Activated T-helper 1 cell treated with anti-CD3 and anti-CD28 coated beads, Interleukin-2, amount 50 U/mL, for 16 hours (primary cell): ENCODE measurements at places on chromosomes 16 and 17.

- DNase-seq, result no peak
These were observed 14.4 kb downstream of the MMP15 start for GRCh38 chr16:58039829-58040495.

GRCh38 chr16:52547834-52548215 lies 882 bp upstream of the TOX3 start:
- no peak for DNase-seq

DNA sequence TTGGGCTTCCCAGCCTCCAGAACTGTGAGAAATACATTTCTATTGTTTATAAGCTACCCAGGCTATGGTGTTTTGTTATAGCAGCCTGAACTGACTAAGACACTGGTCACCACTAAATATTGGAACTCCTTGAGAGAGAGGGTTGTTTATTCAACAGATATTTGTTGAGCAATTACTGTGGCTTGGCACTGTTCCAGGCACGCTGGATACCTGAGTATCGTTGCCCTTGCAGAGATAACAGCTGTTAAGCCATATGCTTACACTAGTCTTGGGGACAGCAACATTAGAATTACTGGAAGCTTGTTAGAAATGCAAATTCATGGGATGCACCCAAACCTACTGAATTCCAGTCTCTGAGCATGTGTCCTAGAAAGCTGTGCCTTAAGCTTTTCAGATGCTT lies 230.7 kb downstream of the HS3ST4 start:
- DNase-seq, result no peak

- DNase-seq, result no peak
These were observed 9.2 kb upstream of the SNN start for GRCh38 chr16:11658896-11659708.

- DNase-seq, result no peak
These were observed 222.1 kb downstream of the SOX9 start for GRCh38 chr17:72342627-72343527.

DNA sequence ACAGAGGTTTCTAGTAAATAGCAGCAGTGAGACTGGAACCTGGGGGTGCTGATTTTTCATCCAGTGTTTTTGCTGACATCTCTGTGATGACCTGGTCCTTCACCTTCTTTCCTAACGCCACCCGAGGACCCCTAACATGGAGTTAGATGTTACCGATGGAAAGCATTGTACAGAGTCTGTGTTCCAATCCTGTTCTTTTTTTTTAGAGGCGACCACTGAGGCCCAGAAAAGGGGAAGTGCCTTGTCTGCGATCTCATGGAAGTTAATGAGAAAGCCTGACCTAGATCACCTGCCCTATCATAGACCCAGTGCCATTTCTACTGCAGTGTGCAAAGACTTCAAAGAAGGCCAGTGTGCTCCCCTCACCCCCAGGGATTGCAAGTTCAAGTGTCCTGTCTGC lies 362.5 kb downstream of the CA10 start:
- no peak for DNase-seq

DNA sequence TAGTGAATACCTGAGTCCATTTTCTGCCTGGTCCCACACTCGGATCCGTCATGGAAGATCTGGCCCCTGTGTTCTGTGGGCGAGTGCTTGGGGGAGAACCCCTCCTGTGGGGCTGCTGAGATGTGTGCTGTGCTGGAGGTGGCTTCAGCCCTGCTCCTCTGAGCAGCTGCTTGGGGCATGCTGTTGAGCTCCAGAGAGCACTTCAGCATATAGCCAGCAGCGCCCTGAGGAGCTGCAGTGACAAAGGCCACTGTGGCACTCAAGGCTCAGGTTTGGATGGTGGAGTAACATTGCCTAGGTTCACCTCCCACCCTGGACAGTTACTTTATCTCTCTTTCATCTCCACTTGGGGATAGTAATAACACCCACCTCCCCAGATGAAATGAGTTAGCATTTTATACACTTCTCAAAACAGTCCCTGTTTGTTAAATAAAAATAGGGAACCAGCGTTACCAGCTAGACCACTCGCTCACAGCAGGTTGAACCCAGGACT lies 75.3 kb downstream of the KSR1 start:
- DNase-seq, result no peak

DNA sequence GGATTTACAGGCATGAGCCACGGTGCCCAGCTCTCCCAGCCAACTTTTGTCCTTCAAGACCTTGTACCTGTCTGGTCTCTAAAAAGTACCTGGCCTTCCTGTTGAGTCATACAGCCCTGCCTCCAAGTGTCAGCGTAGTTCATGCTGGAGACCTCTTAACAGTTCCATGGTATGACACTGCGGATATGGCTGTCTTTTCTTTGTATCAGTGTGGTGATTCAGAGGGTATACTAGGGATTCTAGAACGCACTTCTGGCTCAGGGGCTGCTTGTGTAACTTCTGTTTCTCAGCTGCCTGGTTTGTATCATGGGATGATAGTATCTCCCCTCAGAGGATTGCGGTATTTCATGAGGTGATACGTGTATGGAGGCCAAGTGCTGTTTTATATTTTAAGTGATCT lies 2.0 kb upstream of the TMEM11 start:
- DNase-seq, result no peak

GRCh38 chr17:81734405-81735263 lies 22.6 kb downstream of the SLC25A10 start:
- no peak for DNase-seq

DNA sequence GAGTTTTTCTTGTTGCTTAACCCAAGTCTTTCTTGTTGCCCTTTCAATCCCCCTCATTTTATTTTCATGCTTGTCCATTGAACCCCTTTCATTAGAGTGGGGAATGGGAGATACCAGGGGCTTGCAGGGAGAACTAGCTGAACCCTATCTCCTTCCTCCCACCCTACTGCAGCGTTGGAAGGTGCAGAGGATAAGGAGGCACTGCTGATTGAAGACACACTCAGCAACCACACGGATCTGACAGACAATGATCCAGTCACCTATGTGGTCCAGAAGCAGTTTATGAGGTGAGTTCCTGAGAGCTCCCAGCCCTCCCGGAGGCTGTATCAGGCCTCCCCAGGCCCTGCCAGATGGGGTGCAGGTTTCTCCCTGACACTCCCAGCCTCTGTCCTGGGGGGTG lies 32.5 kb downstream of the ANKRD40 start:
- no peak for DNase-seq

- DNase-seq, result no peak
These were observed 17.1 kb downstream of the STX4 start for GRCh38 chr16:31050280-31051030.

- no peak for DNase-seq
These were observed 43.9 kb downstream of the NKD1 start for GRCh38 chr16:50591800-50592771.

- no peak for DNase-seq
These were observed 266.6 kb downstream of the XYLT1 start for GRCh38 chr16:17204206-17204605.

GRCh38 chr17:8753976-8754440 lies 4.3 kb downstream of the SPDYE4 start:
- DNase-seq, result no peak

DNA sequence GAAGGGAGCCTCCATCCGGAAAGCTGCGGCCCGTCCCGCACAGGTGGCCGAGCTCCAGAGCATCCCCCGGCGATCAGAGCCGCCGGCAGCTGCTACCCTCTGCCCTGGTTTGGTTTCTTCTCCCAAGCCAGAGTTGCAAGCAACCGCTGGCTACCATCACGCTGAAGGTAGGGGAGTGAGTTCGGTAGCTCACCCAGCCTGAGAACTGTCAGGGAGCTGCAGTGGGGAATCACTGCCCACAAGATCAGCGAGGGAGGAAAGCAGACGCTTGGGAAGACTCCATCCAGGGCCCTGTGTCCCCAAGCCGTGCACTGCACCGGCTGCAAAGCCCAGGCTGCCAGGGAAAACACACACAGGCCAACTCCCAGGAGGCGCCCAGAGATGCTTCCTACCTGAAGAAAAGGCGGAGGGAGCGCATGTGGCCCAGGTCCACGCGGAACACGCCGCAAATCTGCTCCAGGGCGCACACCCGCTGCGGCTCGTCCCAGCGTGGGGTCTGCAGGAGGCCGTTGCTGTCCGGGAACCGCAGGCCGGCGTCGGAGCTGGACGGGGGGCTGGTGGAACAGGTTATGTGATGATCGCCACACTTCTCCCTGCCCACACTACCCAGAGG lies 83.3 kb downstream of the TBC1D16 start:
- no peak for DNase-seq

- no peak for DNase-seq
These were observed 52.5 kb downstream of the LITAF start for GRCh38 chr16:11534262-11534661.

- DNase-seq, result no peak
These were observed 16.6 kb downstream of the SGSH start for GRCh38 chr17:80203471-80203963.

DNA sequence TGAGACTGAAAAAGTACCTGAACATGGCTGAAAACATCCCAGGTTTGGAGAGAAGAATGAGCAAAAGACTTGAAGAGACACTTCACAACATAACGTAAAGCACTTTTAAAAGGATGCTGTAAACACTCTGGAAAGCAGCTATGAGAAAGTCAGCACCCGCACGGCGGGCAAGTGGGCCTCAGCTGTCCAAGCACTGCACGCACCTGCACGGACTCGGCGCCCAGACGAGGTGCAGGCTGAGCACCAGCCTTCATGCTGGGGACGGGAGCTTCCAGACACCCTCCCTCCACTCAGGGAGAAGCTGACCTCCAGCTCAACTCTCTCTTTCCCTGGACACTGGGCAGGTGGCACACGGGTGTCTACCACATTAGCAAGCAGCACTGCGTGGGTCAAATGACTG lies 13.1 kb downstream of the CCDC57 start:
- DNase-seq, result no peak

DNA sequence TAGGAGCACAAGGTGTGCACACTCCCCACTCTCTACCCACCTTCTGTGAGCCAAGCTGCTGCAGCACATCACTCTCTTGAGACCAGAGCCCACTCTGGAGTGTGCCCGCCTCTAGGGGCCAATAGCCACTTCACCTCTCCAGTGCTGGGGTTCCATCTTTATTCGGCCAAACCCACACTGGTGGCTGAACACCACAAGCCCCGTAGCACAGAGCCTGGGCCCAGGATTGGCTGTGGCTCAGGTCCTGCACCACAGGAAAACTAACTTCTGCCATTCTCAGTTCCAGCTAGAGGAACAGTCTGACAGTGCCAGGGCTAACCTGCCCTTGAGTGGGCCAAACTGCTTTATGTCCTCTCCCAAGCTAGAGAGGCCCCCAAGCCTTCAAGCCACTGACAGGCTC lies 111.0 kb upstream of the TOX3 start:
- DNase-seq, result no peak

DNA sequence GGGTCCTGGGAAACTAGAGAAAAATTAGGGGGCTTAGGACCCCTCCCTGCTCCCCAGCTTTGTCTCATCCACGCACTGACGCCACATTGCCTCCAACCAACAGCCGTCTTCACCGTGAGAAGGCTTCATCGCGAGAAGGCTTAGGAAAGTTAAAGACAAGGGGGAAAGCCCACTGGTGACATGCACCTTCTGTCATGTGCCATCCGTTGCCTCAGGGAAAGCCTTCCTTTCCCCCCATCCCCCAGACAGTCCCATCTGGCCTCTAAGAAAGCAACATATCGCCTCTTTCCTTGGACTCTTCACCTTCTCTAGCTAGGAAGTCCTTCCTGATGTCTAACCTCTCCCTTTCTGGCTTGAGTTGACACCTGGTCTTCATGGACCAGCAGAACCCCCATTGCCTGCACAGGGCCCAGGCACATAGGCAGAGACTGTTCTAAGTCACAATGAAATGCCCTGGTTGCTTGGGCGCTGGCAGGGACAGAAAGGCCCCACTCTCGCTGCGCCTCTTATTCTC lies 2.1 kb downstream of the FOXN1 start:
- no peak for DNase-seq

- DNase-seq, result peak; percentile 61
These were observed 7.4 kb upstream of the ABR start for GRCh38 chr17:1186923-1187771.

DNA sequence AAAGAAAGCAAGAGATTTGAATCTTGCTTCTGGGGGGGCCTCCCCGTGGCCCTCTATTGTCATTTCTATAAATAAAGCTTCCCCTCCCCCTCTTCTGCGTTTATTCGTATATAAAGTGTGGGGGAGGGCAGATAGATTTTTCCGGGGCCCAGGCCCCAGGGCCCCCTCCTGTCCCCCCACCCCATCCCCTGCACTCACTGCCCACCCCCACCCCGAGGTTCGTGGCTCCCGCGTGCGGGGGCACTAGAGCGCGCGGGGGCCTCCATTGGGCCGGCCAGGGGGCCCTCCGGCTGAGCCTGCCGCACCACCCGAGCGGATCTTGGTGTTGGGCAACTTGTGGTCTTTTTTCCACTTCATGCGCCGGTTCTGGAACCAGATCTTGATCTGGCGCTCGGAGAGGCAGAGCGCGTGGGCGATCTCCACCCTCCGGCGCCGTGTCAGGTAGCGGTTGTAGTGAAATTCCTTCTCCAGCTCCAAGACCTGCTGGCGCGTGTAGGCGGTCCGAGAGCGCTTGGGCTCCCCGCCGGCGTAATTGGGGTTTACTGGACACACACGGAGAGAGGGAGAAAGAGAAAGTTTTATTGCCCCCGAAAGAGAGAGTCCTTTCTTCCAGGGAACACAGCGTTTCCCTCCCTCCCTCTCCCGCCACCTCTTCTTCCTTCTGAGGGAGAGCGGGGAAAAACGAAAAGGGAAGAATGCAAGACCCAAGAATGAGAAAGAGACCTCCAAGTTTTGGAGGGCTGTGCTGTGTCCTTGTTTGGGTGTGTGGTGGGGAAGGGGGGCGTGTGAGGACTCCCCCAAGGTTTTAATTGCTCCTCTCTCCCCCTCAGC lies 1.5 kb downstream of the HOXB4 start:
- no peak for DNase-seq

DNA sequence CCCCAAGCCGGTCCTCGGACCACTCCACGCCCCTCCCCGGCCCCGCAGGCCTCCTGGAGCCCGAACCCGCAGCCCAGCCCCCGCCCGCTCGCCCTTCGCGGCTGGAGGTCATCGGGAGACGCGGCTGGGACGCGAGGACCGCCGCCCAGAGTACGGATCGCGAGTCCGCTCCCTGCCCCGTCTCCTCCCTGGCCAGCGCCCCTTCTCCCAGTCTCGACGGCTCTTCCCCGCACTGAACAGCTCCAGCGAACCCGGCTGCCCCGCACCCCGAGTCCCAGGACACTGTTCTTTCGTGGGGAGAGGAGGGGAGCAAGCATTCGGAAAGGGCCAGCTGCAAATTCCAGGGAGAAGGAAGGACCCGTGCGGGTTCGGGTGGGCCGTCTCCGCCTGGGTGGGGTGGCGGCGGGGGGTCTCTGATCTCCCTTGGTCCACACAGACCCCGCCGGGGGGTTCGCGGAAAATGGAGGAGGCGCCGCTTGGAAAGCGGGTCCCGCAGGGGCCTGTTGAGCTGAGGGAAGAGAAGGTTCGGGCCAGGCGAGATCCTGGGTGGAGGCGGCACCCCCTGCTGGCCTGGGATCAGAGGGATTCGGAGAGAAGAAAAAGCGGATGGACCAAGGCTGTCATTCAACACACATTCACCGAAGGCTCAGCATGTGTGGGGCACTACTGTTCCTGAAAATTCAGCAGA lies 632 bp upstream of the RTN4RL1 start:
- no peak for DNase-seq

GRCh38 chr17:39014795-39015545 lies 47.8 kb upstream of the FBXO47 start:
- DNase-seq, result no peak

- DNase-seq, result no peak
These were observed 2.4 kb upstream of the MTSS2 start for GRCh38 chr16:70688246-70688742.
